ENCODE measurements at places on chromosomes 7 and 10.

- ATAC-seq, result no peak
Measured at GRCh38 chr10:25017154-25017590, 760 bp downstream of the THNSL1 start.

DNA sequence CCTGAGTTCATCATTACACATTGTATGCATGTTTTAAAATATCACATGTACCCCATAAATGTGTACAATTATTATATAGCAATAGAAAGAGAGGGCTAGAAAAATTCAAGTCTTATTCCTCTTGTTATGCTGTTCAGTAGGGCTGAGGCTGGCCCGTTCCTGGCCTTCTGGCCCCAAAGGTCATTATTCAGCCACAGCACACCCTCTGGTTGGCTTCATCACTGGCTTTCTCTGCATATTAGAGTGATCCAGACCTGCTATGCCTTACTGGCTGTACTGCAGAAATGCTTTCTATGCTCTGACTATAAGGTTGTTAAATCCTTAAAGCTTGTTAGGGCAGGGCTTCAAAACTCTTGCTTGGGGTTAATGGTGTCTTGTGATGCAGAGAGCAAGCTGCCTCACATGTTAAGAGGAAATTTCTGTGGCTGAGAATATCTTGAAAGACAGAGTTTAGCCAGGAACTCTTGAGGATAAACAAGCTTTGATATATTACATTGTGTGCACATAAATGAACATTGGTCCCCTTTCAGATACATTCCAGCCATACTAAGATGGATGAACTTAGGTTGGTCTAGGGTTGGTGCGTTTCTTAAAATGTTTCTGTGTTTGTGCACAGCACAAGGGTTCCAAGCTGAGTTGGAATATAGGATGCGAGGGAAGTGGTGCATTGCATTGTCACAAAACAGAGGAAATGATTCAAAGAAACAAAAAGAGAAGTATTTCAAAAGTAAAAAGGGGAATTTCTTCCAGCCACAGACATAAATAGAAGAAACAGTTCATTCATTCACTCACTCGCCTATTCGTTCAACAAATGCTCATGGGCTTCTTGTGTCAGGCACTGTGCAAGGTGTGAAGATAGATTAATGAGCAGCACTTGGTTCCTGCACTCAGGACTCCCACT is 61.6 kb upstream of the WDR11 start:
- no peak for ATAC-seq

DNA sequence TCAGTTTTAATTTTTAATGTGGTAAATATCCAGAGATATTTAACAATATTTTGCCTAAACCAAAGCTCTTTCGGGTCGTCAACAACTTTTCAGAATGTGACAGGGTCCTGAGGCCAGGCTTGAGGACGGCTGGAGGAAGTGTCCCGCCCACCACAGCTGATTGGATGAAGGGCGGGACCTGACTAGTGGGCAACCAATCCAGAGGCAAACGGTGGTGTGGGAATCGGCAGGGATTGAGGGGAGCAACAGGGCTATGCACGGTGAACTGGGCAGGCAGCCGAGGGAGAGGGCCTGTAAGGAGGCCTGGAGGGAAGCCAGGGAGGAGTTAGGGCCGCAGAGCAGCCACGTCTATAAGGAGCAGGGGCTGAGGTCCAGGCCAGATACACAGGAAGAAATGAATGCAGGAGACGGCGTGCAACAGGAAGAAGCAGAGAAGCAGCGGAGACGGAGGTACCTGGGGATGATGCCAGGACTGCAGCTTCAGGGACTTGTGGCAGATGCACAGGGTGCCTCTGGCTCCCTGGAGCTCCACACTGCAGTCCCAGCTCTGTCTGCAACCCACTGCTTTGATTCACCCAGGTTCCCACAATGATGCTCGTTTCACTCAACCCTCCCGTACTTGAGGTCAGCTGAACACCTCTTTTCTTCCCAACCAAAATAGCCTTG is 46.1 kb upstream of the ZMIZ1 start:
- no peak for ATAC-seq

DNA sequence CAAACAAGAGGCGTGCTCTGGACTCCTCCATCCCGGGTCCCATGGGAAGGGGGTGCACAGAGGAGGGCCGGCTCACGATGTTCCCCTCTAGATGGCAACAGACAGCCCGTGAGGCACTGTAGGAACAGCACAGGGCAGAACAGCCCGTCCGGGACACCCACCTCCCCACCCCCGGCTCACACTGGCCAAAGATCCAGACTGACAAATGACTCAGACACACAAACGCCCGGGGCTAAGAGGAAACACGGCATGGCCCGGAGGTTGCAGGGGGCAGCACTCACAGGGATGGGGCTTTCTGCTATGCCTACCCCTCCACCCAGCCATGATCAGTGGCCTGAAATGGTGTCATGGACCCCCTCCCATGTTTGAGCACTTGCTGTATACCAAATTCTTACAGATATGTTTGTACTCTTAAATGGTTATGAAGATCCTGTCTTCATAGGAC is 4.9 kb upstream of the ELN start:
- peak; percentile 27 for ATAC-seq

GRCh38 chr10:77537720-77538373 is 99.8 kb downstream of the KCNMA1 start:
- ATAC-seq, result peak; percentile 21

- no peak for ATAC-seq
Measured at GRCh38 chr10:133403784-133404183, 9.8 kb downstream of the MTG1 start.

GRCh38 chr10:58400609-58401008 is 15.4 kb downstream of the TFAM start:
- no peak for ATAC-seq

DNA sequence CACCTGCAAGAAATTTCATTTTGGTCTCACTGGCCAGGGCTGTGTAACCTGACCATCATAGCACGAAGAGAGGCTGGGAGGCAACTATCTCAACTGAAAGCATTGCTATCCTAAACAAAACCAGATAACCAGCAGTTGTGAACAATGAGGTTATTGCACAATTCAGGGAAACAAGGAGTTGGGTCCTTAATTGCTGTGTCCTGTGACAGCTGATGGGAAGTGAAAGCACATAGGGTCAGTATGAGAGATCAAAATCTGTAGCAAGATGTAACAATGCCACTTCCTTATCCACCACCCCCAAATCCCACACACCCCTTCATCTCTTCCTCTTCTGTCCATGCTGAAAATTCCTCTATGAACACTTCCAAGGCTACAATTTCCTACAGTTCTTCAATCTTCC is 80.2 kb downstream of the HTR7 start:
- no peak for ATAC-seq

DNA sequence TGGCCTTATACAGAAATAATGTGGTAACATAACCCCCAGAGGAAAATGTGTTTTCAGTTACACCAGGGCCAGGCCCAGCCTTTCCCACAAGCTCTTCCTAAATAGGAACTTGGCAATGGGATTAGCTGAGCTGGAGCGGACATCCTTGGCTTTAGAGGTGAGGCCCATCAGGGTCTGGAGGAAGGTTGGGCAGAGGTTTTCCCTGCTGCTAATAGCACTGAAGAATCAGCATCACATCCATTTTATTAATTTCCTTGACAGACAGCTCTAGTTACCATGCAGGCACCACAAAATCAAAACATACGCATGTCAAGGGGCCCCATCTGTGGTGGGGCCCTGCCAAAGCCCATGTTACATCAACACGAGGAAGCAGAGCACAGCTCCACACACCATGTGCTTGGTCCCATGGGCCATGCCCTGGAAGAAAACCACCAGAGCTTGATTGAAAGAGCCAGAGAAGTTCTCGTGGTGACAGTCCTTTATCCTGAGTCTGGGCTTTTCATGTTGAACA is 566.6 kb downstream of the KCNMA1 start:
- no peak for ATAC-seq

DNA sequence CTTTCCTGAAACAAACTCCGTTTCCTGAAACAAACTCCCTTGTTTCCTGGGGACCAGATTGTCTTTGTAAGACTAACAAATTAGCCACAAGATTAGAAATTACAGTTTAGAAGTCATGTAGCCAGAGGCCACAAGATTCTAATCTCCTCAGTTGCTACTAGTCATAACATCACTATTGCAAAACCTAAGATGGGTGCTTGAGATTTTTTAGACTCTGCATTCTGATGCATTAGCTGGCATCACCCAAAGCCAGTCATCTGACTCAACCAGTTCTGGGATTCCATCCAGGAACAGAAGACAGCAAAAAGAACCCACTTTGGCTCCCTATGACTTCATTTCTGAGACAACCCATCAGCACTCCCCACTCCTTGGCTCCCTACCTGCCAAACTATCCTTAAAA is 367.9 kb upstream of the MBL2 start:
- ATAC-seq, result no peak

DNA sequence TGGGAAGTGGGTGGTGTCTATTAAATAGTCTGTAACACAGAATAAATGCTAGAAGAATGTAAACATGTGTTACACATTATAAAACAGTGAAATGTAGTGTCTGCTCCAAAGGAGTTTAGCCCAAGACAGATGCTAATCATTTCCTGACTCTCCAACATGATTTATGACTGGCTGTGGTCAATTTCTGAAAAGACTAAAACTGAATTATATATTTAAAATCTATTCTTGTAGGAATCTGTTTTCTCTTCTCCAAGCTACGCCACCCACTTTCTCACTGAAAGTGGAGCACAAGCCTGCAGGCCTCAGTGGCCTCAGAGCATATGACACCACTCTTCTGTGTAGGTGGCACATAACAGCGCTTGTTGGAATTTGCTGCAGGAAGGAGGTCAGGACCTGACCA is 44.4 kb downstream of the CTTNBP2 start:
- no peak for ATAC-seq

DNA sequence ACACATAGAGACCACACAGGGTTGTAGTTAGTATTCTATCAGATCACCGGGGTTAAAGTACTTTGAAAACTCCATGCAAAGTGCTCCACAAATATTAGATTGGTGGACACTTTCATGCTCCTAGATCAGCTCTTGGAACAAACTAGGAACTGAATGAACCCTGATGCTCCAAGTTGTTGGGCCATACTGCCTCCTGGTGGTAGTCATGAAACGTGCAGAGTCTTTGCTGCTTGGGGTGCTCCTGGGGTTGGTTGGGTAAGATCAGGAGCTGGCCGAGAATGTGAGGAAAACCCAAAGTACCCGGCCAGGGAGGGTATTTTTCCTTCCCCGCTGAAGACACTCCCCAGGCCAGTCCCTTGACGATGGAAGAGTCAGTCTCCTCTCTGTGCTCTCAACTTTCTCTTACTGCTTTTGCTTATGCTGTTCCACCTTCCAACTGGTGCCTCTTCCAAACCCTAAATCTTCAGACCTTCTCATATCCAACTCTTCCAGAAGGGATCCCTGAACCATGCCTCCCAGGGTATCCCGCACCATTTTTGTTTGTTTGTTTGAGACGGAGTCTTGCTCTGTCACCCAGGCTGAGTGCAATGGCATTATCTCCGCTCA is 918 bp upstream of the RPEL1 start:
- ATAC-seq, result peak; percentile 39

DNA sequence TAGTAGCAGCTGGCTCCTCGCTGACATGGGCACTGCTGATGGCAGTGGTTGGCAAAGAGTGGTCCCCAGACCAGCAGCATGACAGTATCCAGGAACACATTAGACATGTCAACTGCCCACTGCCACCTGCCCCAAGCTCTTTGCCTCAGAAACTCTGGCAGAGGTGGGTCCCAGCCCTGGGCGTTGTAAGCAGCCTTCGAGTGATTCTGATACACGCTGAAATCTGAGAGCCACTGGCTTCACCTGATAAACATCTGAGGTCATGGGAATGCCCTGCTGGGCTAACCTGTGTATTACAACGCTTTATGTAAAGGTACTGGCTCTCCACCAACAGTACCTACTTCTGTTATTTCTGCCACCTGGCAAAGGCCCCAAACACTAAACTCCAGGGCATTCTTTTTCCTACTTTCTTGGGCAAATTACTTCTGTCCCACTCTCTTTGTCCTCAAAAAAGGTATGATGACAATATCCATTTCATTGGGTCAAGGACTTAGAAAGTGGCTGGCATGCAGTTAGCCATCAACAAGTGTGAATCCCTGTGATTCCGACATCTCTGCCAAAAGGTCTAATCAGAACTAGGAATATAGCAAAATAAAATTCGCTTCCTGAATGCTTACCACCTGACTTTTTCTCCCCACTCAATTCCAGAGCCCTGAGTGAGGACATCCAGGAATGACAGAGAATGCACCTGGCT is 9.2 kb downstream of the SGMS1 start:
- peak; percentile 77 for ATAC-seq

DNA sequence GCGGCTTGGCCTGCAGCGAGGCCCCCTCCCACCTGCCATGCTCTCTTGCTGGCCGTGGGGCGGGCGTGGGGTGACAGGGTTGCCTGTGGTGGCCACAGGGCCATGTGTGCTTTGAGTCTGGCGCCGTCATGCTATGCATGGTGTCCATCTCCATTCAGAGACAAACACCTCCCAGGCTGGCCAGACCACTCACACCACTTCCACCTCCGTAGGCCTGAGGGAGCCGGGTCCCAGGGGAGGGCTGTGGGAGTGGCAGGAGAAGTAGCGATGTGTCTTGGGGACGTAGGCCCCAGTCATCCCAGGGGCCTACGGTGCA is 65.5 kb downstream of the DNAJB6 start:
- ATAC-seq, result no peak

DNA sequence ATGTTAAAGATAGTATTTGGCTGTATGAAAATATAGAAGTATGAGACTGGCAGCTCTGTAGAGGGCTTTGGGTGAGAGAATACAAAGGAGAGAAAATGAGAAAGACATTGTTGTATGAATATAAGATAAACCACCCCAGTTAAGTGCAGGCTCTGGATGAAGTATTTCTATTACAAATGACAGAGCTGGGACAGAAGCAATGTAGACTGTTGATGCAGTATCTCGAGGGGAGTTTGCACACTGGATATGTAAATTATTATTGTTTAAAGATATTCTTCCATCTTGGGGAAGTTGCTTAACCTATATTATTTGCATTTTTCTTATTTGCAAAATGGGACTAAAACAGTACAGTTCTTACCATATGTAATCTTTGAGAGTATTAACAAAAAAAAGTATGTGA is 31.5 kb downstream of the ENTPD1 start:
- ATAC-seq, result no peak

DNA sequence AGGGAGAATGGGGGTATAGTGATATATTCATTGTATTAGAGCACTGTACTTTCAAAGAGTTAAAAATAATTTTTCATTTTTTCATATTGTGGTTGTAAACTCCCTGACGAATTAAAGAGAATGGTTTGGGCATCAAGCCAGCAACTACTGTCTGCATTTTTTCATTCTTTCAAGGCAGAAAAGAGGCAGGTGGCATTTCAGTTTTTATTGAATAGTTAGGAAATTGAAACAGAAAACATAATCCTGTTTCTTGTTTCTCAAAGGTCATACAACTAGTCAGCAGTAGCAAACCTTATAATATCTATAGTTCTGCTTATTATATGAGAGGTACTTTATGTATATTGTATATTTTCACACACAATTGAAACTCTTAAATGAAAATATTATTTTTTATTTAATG is 303.9 kb upstream of the KCND2 start:
- no peak for ATAC-seq

All from esophagus mucosa (tissue), 1 donor.